ENCODE measurements at places on chromosomes 13 and 19.

- DNase-seq = no peak
These were observed 624.9 kb upstream of the PCDH9 start for GRCh38 chr13:67854990-67855389.

DNA sequence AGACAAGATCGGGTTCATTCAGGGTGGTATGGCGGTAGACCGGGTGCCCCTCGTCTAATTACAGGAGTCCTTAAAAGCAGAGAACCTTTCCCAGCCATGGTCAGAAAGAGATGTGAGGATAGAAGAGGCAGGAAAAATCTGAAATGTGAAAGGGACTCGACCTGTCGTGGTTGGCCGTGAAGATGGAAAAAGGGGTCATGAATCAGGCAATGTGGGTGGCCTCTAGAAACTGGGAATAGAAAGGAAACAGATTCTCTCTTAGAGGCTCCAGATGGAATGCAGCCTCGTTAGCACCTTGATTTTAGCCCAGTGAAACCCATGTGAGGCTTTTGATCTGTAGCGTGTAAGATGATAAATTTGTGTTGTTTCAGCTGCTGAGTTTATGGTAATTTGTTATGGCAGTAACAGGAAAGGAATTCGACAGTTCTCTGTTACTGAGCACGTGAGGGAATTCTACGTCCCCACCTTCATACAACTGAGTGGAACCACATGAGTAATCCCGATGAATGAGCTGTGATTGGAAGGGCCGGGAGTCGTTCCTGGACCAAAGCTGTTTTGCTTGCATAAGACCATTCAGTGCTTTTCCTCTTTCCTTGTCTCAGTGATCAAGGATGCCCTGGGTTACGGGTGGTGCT is 11.0 kb upstream of the CA11 start:
- no peak for DNase-seq

DNA sequence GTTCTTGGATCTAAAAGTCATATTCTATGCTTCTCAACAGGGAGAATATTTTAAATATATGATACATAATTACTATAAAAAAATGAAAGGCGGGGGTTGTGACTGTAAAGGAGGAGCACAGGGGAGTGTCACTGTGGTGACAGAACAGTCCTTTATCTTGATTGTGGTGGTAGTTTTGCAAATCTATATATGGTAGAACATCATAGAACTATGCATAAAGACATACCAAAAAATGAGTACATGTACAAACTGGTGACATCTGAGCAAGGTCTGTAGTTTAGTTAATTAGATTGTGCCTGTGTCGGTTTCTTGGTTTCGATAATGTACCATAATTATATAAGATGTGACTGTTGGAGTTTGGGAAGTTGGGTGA is 38.7 kb upstream of the GARRE1 start:
- DNase-seq = no peak

GRCh38 chr19:51599084-51599483 is 28.0 kb downstream of the ZNF175 start:
- no peak for DNase-seq

DNA sequence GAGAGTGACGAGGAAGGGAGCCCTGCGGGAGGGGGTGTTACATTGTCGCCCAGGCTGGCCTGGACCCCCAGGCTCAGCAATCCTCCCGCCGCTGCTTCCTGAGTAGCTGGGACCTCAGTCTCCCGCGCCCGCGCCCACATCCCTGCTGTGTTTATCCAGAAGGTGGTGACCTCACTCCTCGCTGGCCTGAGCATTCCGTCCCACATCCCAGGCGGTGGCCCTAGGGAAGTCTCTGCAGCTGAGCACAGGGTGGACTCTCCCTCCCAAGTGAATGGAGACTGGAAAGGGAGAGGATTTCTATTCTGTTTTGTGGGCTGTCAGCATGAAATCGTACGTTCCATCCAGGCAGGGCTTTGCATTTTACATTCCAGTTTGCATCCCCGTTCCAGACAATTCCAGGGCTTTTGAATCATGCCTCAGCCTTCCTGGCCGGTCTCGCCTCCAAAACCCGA is 401 bp upstream of the ZNF765 start:
- DNase-seq = peak; percentile 9

GRCh38 chr13:98103942-98104880 is 38.7 kb upstream of the FARP1 start:
- no peak for DNase-seq

DNA sequence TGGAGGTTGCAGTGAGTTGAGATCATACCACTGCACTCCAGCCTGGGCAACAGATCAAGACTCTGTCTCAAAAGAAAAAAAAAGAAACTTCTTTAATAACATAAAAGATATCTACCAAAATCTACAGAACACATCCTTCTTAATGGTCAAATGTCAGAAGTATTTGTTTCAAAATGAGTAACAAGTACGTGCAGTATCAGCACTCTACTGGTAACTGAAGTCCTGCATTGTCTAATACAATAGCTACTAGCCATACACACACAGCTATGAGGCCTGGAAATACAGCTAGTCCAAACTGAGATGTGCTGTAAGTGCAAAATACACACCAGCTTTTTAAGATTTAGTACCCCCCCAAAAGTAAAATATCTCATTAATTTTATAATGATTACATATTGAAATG is 88.1 kb downstream of the TSC22D1 start:
- DNase-seq = no peak

DNA sequence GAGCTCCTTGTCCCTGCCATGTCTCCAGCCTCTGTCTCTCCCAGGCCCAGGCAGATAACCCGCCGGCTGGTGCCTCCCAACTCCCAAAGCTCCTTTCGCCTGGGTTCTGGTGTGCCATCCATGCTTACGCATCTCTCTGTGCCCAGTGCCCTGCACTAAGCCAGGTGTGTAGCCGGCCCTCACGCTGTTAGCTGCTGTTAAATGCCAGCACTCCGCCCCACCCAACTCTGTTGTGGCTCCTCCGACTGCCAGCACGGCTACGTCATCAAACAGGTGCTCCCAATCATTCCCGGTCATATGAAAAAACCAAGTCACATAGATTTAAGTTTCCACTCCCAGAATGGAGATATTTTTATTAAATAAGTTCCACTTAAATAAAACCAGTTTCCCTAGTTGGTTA is 7.0 kb upstream of the HSPH1 start:
- DNase-seq = no peak

- no peak for DNase-seq
These were observed 8.2 kb downstream of the MEIS3 start for GRCh38 chr19:47411101-47411500.

GRCh38 chr19:45290381-45290931 is 32.2 kb downstream of the CKM start:
- no peak for DNase-seq

- DNase-seq = no peak
These were observed 64.3 kb downstream of the TM9SF2 start for GRCh38 chr13:99565478-99566124.

DNA sequence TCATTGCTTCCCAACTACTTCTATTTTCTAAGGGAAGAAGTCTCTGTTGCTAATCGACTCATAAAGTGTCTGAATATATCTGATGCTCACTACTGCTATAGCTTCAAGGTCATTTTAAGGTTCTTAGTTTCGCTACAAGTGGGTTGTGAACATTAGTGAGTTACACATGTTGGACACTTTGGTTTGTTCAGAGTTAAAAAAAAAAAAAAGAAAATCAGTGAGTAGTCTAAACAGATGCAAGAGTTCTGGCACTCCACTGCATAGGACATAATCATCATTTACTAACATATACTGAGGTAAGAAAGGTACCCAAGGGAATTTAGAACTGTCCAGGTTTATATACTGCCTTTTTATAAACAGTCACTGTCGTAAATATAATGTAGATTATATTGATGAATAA is 108.8 kb downstream of the KLF12 start:
- DNase-seq = no peak

DNA sequence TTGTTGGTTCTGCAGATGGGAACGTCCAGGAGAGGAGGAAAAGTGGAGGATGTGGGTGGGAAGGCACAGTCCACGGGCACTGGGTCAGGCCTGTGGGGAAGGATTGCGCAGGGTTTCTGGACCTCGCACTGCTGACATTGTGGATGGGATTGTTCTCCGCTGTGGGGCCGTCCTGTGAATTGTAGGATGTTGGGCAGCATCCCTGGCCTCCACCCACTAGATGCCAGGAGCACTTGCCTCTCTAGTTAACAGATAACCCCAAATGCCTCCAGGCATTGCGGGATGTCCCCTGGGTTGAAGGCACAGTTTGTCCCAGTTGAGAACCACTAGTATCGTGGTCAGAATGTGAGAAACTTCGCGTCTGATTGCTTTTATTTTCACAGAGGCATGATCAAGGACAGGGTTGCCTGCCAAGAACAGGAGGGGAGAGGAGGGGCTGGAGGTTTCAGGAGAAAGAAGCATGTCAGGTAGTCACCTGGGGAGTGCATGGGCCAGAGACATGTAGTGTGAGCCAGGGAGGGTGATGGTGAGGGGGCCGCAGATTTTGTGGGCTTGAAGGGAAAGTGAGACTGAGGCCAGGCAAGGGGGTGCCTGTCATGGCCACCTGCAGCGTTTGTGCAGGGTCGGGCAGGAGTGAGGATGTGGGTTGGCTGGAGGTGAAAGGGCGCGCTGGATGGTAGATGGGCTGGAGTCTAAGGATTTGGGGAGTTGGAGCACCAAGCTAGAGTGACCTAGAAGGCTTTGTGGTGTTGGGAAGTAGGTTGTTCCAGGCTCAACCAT is 3.2 kb downstream of the ZNF628 start:
- no peak for DNase-seq

GRCh38 chr19:44356383-44357111 is at the start of gene ZNF112:
Gene ZNF112 (minus strand): TSS chr19:44356680. CDS start chr19:44340539, 16,141 bp downstream.
- DNase-seq = peak; percentile 19

DNA sequence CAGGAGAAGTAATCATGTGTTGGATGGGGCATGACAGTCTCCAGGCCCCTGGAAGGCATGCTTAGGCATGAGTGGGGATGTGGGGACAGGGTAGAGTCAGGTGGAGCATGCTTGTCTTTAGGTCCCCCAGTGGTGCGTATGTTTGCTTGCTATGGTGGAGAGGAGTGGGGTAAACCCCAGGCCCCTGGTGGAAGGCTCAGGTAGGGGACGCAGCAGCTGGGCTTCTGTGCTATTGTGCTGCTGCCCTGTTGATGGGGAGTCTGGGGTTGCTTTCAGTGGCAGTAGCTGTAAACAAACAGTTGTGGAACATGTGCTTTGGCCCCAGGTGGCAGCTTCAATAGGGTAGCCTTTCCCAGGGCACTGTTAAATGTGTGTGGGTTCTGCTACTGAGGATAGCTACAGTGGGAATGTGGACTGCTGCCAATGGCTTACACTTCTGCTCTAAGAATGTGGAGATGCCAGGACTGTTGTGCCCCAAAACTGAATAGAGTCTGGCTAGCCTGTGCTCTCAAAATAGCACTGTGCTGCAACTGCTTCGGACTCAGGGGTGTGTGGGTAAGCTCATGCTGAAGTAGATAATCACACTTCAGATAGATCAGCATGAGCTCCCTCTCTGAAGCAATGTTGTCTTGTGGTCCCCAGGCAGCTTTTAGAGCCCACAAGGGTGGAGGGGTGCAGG is 1257.3 kb downstream of the DIAPH3 start:
- no peak for DNase-seq

DNA sequence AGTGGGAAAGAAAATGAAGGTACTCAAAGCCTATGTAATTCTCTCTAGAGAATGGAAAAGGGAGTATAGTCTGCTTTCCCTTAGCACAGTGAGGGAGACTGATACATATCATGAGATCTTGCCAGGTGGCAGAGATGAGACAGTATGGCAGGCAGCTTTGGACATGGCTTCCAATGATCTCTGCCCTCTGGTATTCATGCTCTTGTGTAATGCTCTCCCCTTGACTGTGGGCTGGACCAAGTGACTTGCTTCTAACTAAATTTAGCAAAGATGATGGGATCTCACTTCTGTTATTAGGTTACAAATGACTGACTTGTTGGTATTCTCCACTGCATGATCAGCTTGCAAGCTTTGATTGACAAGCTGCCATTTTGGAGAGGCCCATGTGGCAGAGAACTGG is 10.2 kb downstream of the ZNF132 start:
- no peak for DNase-seq

- no peak for DNase-seq
These were observed 76.1 kb downstream of the CYSLTR2 start for GRCh38 chr13:48729856-48730255.

GRCh38 chr13:42814868-42815267 is 33.5 kb downstream of the FAM216B start:
- DNase-seq = no peak

GRCh38 chr19:8336660-8337059 is 6.4 kb downstream of the KANK3 start:
- DNase-seq = no peak

DNA sequence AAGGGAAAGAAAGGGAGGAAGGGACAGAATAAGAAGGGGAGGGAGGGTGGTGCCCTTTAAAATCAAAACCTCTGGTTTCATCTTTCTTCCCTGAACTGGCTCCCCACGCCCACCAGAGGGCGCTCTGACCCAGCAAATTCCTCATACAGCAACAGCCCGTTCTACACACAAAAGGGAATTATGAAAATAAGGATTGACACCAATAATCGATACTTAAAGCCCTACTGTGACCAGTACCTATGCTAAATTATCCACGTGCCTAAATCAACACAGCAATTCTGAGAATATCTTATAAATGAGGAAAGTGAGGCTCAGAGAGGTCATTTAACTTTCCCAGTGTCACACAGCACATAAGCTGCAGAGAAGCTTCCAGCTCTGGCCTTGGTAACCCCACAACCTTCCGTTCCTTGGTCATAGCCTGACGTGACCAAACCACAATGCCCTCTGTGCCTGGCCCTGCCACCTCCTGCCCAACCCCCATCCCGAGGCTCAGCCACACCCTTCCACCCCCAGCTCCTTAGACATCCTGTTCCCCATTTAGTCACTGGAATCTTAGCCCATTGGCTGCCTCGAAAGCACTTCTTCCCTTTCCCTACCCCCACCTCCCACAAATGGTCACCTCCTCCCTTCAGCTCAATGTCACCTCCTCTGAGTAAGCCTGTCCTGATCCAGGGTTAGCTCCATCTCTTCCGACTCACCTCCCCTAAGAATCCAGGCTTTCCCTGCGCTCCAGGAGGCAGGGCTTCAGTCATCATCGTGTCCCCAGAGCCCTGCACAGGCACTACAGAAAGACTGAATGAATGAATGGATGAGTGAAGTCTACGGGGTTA is 34.2 kb upstream of the PNMA8B start:
- DNase-seq = peak; percentile 89

- DNase-seq = no peak
These were observed 103.8 kb downstream of the KL start for GRCh38 chr13:33119856-33120543.

DNA sequence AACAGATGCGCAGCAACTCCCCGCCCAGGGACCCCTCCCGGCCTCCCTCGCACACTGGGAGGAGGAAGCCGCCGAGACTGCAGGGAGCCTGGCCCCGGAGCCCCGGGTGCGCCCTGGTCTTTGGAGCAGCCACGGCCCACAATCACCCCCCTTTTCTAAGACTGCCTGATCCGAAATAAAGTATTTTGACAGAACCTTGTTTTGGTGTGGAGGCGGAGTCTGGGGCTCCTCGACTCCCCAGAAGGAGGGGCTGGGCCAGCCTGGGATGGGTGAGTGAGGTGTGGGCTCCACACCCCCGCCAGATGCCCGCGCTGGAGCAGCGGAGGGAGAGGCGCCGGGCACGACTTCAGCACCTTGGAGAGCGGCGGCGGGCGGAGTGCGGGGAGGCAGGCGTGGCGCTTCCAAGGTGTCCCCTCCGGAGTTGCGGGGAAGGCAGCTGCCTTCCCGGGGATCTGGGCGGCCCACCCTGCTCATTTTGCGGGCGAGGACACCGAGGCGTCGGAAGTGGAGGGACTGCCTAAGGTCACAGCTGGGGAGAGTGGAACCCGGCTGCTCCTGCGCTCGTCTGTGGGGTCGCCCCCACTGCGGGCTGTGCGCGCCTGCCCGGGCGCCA is 9.4 kb downstream of the SIRT6 start:
- DNase-seq = peak; percentile 74
